GM13977 (cell line): ENCODE measurements at places on chromosomes 5 and 9.
A peak's percentile ranks its signal among the peaks of the same experiment; 100 is the strongest.

GRCh38 chr5:39466846-39467245, 42.1 kb upstream of the DAB2 start:
- DNase-seq = no peak

DNA sequence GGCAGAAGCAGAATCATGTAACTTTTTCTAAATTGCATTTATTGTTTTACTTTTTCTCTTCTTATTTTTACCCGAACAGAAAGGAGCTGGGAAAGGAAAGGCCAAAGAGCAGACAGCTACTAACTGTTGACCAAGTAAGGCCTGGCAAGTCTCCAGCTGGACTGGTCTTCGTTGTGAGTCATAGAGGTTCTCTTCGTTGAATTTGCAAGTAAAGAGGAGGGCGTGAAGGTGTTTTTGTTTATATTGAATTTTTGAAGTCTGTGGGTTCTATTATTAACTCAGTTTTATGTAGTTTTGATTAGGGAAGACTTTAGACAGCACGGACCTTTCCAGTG, 416.5 kb upstream of the CCNH start:
- DNase-seq = no peak

DNA sequence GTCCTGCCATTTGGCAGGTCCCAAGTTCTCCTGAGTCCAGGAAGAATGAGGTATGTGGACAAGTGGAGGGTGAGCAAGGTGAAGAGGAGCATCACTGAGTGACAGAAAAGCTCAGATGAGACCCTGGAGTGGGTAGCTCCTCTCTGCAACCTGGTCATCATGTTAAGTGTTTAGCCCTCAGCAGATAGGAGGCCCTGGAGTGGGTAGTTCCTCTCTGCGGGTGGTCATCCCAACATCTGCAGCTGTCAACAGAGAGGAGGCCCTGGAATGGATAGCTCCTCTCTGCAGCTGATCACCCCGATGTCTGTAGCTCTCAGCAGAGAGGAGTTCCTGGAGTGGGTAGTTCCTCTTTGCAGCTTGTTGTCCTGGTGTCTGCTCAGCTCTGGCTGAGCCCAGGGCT, 48.4 kb downstream of the NDUFAF2 start:
- no peak for DNase-seq

GRCh38 chr9:27589462-27589861, 16.2 kb upstream of the C9orf72 start:
- DNase-seq = no peak

DNA sequence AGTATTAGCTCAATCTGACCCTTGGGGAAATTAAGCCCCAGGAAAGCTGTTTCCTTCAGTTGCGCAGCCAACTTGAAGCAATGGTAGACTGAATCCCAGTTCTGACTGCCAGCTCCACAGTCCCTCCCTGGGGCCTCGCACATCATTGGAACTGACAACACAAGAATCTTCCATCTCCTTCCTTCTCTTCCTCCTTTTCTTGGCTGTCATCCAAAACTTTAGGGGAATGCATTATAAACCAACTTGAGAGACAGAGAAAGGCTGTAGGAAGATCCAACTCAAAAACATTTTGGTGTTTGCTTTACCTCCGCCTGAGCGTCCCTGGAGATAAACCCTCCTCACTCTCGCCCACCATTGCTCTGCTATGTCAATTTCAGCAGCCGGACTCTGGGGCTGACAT, 16.6 kb downstream of the KCNIP1 start:
- DNase-seq = no peak

DNA sequence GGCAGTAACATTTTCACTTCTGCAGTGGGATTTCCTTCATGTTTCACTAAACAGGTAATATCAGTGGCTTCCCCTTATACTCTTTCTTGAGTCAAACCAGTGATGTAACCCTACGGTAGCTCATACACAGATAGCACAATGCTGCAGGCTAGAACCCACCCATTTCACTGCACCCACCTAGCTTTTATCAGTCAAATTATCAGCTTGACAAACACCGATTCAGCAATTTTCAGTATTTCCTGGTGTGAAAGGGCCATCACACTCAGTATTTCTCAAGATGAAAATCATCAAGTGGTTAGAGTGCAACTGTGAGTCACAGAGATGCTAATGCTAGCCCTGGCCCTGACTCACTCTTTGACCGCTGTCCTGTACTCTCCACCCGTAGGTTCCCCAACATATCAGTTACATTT, 242.3 kb upstream of the PTGER4 start:
- peak; percentile 62 for DNase-seq

GRCh38 chr9:71895117-71895516, 15.9 kb downstream of the ABHD17B start:
- no peak for DNase-seq

DNA sequence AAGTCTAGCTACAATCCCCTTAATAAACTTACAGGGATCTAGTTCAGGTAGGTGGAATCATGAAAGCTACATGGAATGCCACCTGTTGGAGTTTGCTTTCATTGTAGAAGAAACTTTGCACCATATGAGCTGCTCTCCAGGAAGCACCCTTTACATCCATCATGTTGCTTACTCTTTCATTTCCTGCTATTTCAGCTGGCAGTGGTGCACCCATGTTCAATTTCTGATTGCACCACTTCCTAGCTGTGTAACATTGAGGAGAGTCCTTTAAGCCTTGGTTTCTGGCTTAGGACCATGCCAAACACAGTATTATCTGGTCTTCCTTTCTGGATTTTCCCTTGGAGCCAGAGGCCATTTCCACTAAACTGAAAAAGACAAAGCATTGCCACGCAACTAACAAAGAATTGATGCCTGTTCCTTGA, 123.3 kb upstream of the SLC12A2 start:
- no peak for DNase-seq

DNA sequence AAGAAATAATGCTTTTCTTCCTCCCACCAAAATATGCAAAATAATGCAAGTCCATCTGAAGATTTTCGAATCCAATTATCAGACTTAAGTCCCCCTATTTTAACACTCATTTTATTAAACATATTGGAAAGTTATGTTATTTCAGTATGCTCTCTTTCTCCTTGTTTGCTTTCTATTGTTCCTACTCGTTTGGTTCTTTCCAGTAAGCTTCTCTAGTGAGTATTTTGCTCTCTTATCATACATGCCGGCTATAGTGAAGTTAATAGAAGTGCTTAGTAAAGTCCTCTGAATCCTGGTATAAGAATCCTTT, 517 bp downstream of the ALDH1A1 start:
- DNase-seq = no peak

DNA sequence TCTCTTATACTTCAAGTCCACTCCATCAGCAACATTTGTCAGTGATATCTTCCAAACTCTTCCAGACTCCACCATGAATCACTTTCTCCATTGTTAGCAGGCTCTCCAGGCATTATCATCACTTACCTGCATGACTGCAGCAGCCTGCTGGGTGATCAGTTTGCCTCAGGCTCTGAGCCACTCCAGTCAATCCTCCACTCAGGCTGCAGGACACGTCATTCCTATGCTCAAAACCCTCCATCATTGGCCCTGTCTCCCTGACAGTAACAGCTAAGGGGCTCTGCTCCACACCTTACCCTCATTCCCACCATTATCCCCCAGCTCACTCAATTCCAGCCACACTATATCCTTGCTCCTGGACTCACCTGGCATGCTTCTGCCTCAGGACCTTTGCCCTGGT, 10.7 kb downstream of the DIRAS2 start:
- no peak for DNase-seq

- no peak for DNase-seq
Measured at GRCh38 chr5:113552620-113553019, 39.1 kb downstream of the YTHDC2 start.

GRCh38 chr9:69379270-69379982, 54.4 kb downstream of the ENTREP1 start:
- no peak for DNase-seq

GRCh38 chr5:2006971-2007291, 124.2 kb upstream of the IRX4 start:
- no peak for DNase-seq

DNA sequence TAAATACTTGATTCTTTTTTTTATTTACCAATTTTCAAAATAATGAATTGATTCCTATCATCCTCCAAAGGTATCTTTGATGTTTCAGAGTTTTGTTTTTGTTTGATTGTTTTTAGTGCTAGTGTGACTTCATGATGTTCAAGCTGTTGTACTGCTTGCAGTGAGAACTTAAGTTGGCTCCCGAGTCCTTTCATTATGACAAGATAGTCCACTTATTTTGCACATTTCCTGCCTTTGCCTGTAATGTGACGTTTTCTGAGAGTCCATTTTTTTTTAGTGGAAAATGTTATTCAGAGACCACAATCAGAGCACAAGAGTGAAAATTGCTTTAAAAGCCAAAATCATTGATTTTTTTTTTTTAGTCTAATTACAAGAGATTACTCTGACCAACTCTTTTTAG, 60.1 kb upstream of the FCHO2 start:
- no peak for DNase-seq

DNA sequence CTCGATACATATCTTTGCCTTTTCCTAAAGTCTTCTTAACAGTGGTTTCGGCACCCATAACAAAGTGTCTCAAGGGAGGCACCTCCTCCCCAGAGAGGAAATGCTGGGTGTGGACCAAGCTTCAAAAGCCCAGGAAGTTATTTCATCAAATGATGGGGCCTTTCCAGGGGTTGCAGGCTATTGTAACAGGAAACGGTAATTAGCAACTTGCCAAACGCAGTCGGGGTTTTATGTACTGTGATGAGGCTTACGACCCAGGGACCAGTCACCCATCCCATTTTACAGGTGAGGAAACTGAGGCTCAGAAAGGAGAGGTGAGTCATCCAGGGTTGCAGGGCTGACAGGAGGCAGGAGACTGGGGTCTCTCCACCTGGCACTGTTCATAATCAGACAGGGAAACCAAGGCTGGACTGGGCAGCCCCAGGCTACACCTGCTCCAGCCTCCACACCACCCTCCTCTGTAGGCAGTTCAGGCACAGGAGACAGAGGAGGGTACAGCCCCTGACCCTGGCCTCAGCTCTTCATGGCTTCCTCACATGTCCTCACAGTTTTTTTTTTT, 30.0 kb upstream of the SUSD3 start:
- peak; percentile 74 for DNase-seq

- no peak for DNase-seq
Measured at GRCh38 chr9:108069991-108070390, 580.4 kb upstream of the KLF4 start.

- DNase-seq = no peak
Measured at GRCh38 chr9:91012933-91013841, 211.6 kb downstream of the SYK start.

- DNase-seq = peak; percentile 60
Measured at GRCh38 chr5:1208743-1209488, 7.5 kb downstream of the SLC6A19 start.

DNA sequence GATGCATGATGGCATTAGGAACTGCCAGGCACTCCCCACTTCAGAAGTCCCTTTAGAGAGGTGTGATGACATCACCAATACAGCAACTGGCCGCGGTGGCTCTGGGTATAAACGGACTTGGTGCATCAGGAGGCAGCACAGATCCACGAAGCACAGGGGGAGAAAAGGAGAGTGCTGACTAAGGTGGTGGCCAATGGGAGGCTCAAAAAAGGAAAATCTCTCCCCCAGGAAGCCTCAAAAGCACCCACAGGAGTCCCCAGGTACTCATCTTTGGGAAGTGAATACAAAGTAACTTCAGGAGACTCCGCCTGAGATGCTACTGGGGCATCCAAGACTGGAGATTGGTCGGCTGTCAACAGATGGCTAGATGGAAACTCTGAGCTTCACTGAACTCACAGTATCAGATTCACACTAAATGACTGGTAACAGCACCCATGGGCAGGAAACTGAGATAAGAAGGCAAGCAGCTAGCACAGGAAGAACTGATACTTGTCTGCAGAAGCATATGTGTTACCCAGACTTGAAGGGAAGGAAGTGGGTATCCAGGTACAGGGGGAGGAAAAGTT, 7.6 kb downstream of the TTC39B start:
- DNase-seq = no peak

DNA sequence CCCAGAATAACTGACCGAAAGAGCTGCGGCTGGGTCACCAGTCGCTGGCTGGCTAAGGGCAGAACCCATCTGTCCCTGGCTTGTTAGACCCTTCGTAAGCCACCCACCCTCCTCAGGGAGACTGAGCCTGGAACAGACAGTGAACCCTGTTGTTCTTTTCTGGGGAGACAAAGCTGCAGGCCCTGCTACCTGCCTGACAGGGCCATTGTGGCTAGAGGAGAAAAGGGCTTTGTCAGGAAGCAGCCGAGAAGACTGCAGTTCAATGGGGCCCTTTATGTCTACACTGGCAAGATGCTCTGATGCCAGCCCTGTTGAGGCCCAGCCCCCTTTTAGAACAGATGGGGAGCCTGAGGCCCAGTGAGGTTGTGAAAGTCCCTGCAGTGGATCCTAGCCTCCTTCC, 3.7 kb upstream of the NIPAL4 start:
- DNase-seq = no peak

- DNase-seq = peak; percentile 75
Measured at GRCh38 chr9:92790542-92791527, 26.2 kb upstream of the BICD2 start.

DNA sequence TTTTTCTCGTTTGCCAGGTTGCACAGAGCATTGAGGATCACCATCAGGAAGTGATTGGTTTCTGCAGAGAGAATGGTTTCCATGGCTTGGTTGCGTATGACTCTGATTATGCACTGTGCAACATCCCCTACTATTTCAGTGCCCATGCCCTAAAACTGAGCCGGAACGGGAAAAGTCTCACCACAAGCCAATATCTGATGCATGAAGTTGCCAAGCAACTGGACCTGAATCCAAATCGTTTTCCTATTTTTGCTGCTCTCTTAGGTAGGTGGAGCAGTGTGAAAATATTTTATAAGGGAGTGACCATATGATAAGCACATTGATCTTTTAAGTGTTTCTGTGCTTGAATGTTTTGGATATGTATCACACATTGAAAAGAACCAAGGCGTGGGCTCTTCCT, 17.7 kb upstream of the FAM120AOS start:
- DNase-seq = no peak
